GM23248 (cell line): ENCODE measurements at places on chromosomes 12 and 14.

- DNase-seq = no peak
These were observed 182.9 kb downstream of the EXOC5 start for GRCh38 chr14:57085801-57086200.

- DNase-seq = peak; percentile 60
These were observed 60.6 kb upstream of the KCNA1 start for GRCh38 chr12:4849115-4849541.

GRCh38 chr14:78709795-78710557 is 539.8 kb downstream of the NRXN3 start:
- DNase-seq = peak; percentile 4

- DNase-seq = peak; percentile 96
These were observed 3.6 kb upstream of the TNFRSF1A start for GRCh38 chr12:6345319-6346091.

- DNase-seq = no peak
These were observed 1.4 kb upstream of the KERA start for GRCh38 chr12:91059211-91059610.

- no peak for DNase-seq
These were observed 8.3 kb downstream of the OR4K17 start for GRCh38 chr14:20118795-20119194.

- no peak for DNase-seq
These were observed 31.3 kb upstream of the ATP2A2 start for GRCh38 chr12:110249716-110250225.

DNA sequence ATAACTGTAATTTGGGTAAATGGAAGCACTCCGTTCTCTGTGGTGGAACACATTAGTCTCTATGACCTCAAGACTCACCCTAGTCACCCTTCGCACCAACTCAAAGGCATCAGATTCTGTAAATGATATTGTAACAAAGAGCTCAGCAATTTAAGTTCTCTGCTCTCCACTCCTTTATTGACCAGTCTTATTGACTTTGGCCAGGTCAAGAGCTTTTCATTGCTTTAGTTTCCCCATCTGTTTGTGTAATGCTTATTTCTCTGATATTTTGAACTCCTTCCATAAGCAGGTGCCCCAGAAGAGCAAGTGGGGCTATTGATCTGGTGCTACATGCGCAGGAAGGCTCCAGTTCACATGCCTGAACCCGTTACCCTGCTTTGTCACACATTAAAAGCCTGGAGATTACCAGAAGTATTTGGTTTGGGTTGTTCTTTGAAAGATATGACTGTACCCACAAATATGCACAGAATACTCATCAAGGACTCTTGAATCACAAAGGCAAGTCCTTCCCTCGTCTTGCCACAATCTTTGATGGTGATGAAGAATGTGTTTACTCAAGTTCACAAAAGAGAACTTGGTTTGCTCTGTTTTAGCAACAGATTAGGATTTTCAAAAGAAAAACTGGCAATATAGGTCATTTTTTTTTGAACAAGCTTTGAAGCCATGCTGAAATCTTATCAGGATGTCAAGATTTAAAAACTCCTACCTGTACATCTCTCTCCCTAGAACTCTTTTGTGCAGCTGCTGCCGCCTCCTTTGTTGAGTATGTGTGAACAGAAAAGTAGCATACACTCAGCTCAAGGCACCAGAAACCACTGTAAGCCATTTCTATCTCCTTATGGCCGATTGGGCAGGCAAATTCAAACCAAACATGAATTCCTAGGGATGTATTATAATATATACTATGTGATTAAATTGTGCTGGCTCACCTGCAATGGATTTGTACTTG is 193.9 kb downstream of the BCAT1 start:
- DNase-seq = peak; percentile 77

DNA sequence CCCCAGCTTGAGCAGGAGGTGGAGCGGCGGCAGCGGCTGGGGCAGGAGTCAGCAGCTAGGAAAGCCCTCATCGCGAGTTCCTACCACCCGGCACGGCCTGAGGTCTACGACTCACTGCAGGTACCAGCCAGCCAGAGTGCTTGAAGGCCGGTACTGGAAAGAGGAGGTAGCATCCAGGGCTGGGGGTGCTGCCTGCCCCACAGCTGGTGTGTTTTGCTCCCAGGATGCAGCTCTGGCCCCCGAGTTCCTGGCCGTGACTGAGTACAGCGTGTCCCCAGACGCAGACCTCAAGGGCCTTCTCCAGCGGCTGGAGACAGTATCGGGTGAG is 1.6 kb downstream of the OGFOD2 start:
- no peak for DNase-seq

DNA sequence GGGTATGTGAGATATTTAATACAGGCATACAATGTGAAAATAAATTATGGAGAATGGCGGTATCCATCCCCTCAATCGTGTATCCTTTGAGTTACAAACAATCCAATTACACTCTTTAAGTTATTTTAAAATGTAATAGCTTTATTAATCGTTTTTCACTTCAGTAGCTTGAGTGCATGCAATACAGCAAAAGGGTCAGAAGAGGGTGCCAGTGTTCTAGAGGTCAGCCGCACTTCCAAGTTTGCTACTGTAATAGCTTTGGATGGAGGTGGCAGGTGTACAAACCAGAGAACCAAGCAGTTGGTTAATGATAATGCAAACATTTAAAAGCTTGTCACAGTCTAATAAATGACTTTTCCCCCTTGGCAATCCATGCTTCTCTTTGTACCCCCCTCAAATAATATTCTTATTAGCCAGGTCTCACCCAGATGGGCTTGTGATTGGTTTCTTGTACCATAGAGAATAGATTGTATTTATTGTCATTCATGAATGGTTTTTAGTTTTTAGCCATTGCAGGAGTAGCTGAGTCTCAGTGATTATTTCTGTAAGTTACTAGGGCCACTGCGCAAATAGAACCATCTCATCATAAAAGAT is 127.0 kb downstream of the ERC1 start:
- peak; percentile 75 for DNase-seq

DNA sequence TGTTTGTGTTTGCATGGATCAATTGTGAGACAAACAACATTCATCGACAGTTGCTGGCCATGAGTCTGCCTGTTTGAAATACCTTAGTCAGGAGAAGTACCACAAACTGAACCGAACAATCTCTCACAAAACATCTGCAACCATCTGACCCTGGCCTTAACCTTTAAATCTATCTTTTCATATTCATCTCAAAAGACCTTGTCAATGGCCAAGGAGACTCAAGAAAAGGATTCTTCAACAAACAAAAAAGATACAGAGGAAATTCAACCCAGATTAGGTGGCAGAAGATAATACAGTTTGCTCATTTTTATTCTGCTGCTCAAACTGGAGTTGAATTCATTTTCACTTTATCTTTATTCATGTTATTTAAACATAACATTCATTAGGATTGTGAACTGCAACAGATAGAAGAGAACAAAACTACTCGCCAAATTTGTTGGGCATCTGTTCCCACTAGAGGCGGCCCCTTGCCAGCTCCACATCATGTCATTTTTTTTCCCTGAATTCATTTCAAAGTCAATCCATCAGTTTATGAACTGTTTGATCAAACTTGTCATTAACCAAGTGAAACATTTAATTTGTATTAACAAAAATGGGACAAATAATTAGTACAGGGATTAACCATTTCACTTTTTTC is 152.3 kb upstream of the OTX2 start:
- no peak for DNase-seq

- DNase-seq = peak; percentile 52
These were observed 35.2 kb downstream of the HMGA2 start for GRCh38 chr12:65859519-65859918.

GRCh38 chr12:92619026-92619425 is 83.8 kb upstream of the PLEKHG7 start:
- DNase-seq = no peak

DNA sequence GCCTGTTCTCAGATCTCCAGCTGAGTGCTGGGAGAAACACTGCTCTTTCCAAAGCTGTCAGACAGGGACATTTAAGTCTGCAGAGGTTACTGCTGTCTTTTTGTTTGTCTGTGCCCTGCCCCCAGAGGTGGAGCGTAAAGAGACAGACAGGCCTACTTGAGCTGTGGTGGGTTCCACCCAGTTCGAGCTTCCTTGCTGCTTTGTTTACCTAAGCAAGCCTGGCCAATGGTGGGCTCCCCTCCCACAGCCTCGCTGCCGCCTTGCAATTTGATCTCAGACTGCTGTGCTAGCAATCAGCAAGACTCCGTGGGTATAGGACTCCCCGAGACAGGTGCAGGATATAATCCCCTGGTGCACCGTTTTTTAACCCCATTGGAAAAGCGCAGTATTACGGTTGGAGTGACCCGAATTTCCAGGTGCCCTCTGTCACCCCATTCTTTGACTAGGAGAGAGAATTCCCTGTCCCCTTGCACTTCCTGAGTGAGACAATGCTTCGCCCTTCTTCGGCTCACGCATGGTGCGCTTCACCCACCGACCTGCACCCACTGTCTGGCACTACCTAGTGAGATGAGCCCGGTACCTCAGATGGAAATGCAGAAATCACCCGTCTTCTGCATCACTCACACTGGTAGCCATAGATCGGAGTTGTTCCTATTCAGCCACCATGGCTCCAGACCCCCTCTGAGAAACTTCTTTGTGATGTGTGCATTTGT is 650.3 kb upstream of the ALG10B start:
- DNase-seq = no peak

DNA sequence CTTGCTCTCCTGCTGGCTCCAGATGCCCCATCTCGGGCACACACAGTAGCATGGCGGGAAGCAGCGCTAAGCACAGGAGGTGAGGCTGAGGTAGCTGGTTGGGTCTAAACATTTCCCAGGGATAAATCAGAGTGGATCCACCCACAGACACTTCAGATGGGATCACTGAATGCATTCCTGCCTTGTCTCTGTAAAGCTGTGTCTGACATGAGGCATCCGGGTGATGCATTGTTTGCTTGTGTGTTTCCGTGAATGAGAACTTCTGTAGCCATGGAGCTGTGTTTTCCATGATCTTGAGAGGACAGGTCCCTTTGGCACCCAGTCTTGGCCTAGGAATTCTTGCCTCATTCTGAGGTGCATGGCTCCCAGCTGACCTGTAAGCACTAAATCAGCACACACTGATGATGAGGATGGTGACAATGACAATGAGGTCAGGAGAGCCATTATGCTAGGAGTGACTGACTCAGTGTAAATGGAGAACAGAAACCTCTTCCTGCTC is 6.7 kb upstream of the KRT75 start:
- DNase-seq = peak; percentile 93

DNA sequence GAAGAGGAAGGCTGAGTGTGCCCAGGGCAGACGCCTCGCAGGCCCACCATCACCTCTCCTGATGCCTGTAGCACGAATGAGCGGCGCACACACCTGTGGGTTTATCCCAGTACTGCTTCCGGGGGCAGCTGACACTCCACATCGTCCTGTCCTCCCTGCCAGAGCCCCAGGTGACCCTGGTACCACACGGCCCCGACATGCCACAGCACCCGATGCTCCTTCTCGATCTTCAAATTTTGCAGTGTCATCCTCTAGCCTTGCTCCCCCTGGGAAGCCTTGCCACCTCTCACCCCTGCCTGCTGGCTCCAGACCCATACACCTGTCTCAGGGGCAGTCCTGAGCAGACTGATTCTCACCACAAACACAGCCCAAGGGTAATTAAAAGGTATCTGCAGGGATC is 40.6 kb downstream of the ANO2 start:
- no peak for DNase-seq

GRCh38 chr12:86233126-86233525 is 23.1 kb downstream of the MGAT4C start:
- DNase-seq = peak; percentile 1
